ENCODE measurements at places on chromosomes 6 and 20.

DNA sequence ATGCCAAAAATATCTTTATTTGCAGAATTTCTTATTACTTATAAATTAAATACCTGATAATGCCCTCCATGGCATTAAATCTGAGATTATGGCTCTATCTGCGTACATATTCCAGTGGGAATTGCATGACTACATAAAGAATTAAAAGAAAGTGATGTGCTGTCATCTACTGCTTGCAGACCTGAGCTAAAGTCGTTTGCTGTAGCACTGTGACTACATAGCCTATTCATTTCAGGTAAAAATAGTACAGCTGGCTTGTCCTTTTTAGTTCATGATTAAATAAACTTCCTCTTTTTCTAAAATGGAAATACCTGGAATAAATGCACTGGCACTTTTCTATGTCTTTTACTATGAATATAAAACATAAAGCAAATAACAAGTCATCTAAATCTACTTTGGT, 78.1 kb downstream of the CGA start:
- no peak for DNase-seq

DNA sequence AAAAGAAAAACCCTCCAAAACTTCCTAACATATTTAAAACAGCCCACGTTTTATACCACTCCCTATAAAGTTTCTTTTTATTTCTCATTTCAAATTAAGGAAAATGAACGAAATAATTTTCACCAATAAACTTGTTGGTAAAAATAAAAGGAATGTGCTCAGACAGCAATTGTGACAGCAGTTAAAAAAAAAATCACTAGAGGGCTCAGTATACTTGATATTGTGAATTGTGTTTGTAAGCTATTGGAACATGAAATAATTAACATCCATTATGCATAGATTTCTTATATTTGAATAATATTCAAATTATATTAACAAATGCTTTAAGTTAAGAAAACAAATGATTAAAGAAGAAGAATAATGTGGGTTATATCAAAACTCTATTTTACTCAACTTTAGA, 105.5 kb downstream of the ASCC3 start:
- no peak for DNase-seq

DNA sequence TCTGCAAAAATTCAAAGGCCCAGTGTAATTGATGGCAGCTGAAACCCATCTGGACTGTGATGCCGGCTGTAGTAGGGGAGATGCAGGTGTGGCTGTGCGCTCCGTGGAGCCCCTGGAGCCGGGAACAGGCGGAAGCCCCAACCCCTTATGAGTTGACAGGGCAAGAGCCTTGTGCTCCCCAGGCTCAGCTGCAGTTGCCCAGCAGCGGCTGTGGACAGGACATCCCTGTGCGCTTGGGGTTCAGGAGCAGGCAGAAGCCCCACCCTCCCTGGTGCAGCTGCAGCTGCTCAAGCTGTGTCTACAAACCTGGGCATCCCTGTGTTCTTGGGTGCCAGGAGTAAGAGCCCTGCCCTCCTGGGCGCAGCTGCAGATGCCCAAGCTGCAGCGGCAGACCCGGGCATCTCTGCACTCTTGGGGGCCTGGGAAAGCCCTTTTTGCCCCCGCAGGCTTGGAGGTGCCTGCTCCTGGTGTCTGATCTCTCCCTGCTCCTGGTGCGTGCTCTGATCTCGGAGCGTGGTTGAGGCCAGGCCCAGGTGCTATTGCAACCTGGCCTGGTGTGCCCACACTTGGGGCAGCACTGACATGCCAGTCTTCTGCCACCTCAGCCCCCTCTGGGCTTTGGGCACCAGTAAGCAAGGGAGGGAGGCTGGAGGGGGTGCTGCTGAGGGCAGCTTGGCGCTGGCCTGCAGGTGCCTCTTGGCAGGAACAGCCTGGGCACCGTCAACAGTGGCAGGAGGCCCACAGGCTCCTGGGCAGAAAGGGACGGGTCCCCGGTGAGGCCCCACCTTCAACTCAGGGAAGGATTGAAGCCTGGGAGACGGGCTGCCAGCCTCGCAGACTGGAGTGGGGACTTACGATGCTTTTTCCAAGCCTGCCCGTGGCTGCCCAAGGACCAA, 30.3 kb downstream of the OR2J2 start:
- DNase-seq, result no peak

GRCh38 chr20:18138639-18139583, 1.2 kb downstream of the KAT14 start:
- DNase-seq, result no peak

DNA sequence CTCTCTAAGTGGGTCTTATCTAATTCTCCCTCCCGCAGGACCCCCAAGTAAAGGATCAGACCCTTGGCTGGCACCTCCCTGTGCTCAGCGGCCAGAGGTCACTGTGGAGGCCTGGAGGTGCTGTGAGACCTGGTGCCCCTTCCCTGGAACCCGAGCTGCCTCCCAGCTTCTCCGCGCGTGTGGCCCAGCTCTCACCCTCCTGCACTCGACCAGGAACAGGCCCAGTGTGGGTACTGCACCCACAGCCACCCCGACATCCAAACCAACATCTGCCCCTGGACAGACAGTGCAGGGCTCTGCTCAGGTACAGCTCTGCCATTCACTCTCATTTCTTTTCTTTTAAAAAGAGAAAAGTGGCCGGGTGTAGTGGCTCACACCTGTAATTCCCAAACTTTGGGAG, 42.4 kb downstream of the TMEM242 start:
- no peak for DNase-seq

GRCh38 chr20:53079828-53080686, 107.9 kb downstream of the TSHZ2 start:
- no peak for DNase-seq

- no peak for DNase-seq
Observed at GRCh38 chr6:9621276-9621675, 793.6 kb downstream of the TFAP2A start.

DNA sequence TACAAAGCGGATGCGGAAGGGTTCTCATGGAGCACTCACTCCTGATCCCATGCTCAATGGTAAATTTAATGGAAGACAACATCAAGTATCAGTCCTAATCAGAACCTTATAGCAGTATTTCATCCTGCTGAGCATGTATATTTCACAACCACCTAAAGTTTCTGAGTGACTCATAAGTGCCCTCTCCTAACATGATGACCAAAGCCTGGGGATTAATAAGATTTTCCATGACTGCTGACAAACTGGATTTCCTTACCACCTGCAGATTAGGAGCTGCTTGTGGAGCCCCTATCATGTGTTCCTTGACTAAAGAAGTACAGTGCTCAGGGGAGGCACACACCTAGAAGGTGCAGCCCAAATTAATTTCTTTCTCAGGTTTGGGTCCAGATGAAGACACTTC, 112.8 kb downstream of the INSM1 start:
- DNase-seq, result no peak

- no peak for DNase-seq
Observed at GRCh38 chr6:255751-256083, 36.6 kb upstream of the DUSP22 start.

DNA sequence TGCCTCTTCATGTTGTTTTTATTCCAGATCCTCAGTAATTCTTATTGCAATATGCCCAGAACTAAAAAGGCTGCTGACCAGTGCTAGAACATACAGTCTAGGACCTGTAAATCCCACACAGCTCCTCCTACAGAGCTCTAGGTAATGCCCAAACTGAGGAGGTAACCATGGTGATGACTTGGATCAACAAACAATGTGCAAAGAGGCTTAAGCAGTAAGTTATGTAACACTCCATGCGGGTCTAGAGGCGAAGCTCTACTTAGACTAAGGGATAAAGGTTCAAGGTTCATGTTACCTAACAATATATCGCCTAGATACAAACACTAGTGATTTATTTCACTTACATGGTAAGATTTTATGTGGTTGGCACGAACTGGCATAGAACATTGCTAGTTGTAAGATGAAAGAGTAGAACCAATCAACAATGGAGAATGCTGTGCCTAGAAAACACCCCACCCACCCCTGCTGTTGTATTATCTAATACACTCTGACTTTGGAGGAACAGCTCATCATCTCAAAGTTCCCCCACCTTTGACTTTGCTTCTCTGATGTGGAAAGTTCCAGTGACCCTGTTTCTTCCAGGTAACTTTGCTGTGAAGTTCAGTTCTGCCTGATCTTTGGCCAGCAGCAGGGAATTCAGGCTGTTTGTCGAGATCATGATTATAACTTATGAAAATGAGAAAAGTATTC, 242.4 kb downstream of the ALDH8A1 start:
- no peak for DNase-seq

- DNase-seq, result no peak
Observed at GRCh38 chr6:158067436-158068015, 85.9 kb downstream of the SYNJ2 start.

DNA sequence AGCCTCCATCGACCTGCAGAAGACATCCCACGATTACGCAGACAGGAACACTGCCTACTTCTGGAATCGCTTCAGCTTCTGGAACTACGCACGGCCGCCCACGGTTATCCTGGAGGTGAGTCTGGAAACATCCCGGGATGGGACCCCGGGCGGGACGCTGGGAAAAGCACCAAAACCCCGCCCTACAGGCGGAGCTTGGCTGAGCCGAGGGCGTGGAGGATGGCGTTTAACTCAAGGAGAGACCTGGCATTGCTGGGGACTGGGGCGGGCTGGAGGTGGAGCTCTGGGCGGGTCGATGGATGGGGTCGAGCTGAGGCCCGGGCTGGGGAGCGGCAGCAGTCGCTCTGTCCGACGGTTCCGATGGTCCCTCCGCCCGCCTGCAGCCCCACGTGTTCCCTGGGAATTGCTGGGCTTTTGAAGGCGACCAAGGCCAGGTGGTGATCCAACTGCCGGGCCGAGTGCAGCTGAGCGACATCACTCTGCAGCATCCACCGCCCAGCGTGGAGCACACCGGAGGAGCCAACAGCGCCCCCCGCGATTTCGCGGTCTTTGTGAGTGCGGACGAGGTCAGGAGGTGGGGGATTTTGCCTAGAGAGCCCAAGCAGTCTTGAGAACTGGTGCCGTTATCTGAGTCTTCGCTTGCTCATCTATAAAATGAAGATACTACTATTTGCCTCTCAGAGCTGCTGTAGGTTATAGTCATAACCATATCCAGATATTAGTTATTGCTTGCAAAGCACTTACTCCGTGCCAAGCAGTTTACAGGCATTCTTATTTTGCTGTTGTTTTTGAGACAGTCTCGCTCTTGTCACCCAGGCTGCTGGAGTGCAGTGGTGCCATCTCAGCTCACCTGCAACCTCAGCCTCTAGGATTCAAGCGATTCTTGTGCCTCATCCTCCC, 3.8 kb downstream of the SPAG4 start:
- peak; percentile 79 for DNase-seq

GRCh38 chr6:44935693-44936300, 392.3 kb upstream of the RUNX2 start:
- no peak for DNase-seq

GRCh38 chr20:8404912-8405635, 273.0 kb downstream of the PLCB1 start:
- DNase-seq, result no peak

GRCh38 chr6:106115286-106115685, 29.1 kb downstream of the PRDM1 start:
- no peak for DNase-seq

- DNase-seq, result no peak
Observed at GRCh38 chr6:52981222-52981900, 13.7 kb downstream of the GSTA4 start.

DNA sequence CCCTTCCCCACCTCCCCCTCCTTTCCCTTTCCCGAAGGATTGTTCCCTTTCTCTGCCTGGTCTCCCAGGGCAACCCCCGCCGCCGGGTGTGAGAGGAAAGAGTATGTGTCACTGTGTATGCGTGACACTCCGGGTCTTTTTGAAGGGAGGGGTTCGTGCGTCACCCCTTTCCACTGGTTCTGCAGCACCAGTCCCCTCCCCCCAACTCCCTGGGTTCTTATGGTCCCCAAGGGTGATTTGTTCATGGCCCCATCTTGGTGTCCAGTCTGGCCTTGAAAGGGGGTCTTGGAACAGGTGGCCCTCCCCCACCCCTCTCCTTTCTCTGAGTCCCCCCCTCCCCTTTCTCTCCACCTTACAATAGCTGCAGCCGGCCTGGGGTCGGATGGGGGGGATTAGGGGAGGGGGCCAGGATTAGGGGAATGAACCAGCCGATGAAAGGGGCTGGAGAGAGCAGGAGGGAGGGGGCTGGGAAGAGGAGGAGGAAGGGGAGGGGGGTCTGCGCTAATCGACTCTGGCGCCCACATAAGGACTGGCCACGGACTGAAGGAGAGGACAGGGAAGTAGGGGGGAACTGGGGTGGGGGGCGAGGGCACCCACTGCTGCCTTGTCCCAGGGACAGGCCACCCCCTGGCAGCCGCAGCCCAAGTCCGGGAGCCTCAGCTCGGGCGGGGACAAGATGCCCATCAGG, 1.3 kb upstream of the RING1 start:
- DNase-seq, result no peak

GRCh38 chr6:158220786-158221442, 52.8 kb downstream of the GTF2H5 start:
- DNase-seq, result peak; percentile 63

DNA sequence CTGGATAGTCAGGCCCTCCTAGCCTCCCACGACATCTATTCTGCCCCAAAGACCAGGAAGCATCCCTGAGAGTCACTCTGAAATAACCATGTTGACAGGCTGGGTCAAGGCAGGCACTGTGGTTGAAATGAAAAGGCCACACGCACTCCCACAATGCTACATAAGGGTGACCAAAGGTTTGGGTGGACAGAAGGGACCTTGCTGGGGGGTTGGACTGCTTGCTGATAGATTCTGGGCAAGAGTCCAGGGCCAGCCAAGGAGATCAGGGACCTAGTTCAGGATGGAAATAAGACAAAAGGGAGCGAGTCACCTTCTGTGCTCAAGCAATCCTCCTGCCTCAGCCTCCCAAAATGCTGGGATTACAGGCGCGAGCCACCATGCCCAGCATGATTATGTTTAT, 32.5 kb upstream of the DSN1 start:
- DNase-seq, result no peak

GRCh38 chr6:144745439-144745838, 460.3 kb downstream of the UTRN start:
- DNase-seq, result no peak

GRCh38 chr20:18650224-18650623, 62.4 kb downstream of the DTD1 start:
- DNase-seq, result no peak

DNA sequence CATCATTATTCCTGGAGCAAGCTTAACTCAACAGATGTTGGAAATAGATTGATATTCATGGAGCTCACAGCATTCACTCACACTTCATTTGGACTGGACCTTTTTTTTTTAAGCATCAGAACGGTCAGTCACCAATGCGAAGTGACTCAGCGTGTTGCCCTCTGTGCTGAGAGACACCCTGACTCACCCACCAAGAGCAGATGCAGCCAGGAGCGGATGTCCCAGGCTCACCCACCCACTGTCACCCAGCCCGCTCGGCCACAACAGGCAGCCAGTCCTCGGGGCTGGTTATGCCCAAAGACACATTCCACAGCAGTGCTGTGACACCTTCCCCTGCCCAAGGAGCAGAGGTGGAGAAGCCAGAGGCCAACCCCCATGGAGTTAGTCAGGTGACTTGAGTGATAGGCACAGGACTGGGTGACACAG, 15.7 kb downstream of the RNASET2 start:
- no peak for DNase-seq

GRCh38 chr6:164142322-164142721, 727.8 kb downstream of the QKI start:
- DNase-seq, result no peak

- peak; percentile 21 for DNase-seq
Observed at GRCh38 chr6:43669922-43670622, 17.5 kb downstream of the MRPS18A start.

GRCh38 chr6:99412065-99412464, 13.0 kb downstream of the PNISR start:
- no peak for DNase-seq

- no peak for DNase-seq
Observed at GRCh38 chr6:106216527-106216926, 109.0 kb downstream of the ATG5 start.

GRCh38 chr6:133768656-133769295, 120.1 kb upstream of the TCF21 start:
- DNase-seq, result no peak

GRCh38 chr20:57164872-57165271, 101.6 kb downstream of the BMP7 start:
- DNase-seq, result no peak

Measured in stimulated activated CD4-positive, alpha-beta T cell treated with anti-CD3 and anti-CD28 coated beads, Interleukin-12 subunit alpha, Interleukin-12 subunit beta, amount 100 ng/mL, for 48 hours (primary cell).